ENCODE measurements at places on chromosomes 2 and 18.

GRCh38 chr2:8582191-8582590 is 99.7 kb upstream of the ID2 start:
- no peak for DNase-seq

DNA sequence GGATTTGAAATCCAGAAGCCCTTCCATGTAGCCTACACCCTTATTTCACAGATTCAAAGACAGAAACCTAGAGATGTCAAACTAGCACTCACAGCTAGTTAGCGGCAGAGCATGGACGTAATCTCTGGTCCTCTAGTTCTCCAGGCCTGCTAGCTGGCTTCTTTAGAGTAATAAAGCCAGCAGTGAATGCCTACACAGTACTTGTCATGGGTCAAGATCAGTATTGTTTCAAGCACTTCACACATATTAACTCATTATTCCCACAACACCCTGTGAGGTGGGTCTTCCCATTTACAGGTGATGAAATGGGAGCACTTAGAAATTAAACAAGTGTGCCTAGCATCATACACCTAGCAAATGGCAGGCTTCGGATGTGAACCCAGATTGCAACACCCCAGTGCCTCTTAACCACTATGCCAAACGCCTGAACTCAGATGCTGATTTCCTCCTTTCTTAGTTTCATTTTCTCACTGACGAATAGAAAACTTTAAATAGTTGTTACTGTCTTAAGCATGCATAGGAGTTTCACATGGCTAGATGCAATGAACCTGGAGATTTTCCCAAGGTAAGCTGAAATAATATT is 14.5 kb upstream of the ZBTB14 start:
- DNase-seq: no peak

- no peak for DNase-seq
These were observed 1.1 kb upstream of the ZSCAN30 start for GRCh38 chr18:35291166-35291565.

GRCh38 chr18:26524504-26525351 is 23.6 kb downstream of the KCTD1 start:
- no peak for DNase-seq

- peak; percentile 34 for DNase-seq
These were observed 118.7 kb downstream of the VAPA start for GRCh38 chr18:10032331-10033015.

All from activated T-cell treated with anti-CD3 and anti-CD28 coated beads for 48 hours (primary cell).